ENCODE measurements at places on chromosomes 2 and 18.

DNA sequence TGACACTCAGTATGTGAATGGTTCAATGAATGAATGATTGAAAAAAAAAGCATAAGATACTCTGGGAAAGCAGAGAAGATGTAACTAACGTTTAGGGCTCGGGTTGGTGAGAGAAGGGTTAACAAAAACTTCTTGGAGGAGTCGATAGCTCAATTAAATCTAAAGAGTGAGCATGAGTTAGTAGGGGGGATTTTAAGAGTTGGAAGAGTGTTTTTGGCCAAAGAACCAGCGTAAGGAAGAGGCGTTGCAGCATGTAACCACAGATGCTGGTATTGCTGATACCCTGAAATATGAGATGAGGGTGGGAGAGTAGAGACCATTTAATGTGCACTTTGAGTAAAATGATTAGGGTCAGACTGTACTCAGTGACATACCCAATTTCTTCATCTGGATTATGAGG lies 14.5 kb downstream of the ARHGAP28 start:
- no peak for DNase-seq

GRCh38 chr2:236899146-236899545 lies 186.5 kb upstream of the COPS8 start:
- DNase-seq = no peak

- no peak for DNase-seq
These were observed 129.2 kb downstream of the ALPK2 start for GRCh38 chr18:58499527-58500221.

- DNase-seq = no peak
These were observed 11.2 kb downstream of the ZNF142 start for GRCh38 chr2:218648088-218648786.

DNA sequence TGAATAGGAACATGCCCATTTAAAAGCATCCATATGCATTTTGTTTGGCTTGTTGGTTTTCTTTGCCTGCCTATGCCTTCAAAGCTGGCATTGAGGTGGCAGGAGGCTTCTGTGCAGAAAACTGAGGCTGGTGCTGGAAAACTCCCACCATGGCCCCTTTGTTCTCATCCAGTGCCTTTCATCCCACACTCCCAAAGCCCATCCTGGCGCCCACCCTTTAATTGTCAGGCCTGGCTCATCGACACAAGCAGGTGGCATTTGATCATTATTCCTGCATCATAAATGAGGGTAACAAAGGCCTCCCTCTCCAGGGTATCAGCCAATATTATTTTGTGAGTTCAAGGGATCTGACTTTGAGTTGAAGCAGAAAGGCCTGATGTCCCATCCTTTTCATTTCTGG lies 24.7 kb upstream of the ANXA4 start:
- DNase-seq = no peak

DNA sequence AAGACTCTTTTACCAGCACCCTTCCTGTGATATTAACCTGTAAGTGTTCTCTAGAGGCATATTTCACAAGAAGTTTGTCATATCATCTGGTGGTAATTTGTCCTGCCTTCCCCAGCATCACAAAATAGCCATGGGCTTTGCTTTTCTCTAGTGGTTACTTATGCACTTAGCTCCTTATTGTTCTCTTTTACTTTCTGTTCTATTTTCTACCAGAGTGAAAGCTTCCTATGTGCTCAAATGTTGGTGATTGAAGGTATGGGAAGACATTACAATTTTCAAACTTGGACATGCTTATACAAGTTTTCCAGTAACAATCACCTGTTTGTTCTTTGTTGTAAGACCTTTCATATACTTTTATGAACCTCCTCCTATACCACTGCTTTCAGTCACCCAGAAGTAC lies 87.0 kb upstream of the KCNH7 start:
- no peak for DNase-seq

- no peak for DNase-seq
These were observed 53.7 kb upstream of the MAP3K20 start for GRCh38 chr2:173021939-173022371.

- DNase-seq = no peak
These were observed 24.2 kb upstream of the CPO start for GRCh38 chr2:206915121-206915520.

DNA sequence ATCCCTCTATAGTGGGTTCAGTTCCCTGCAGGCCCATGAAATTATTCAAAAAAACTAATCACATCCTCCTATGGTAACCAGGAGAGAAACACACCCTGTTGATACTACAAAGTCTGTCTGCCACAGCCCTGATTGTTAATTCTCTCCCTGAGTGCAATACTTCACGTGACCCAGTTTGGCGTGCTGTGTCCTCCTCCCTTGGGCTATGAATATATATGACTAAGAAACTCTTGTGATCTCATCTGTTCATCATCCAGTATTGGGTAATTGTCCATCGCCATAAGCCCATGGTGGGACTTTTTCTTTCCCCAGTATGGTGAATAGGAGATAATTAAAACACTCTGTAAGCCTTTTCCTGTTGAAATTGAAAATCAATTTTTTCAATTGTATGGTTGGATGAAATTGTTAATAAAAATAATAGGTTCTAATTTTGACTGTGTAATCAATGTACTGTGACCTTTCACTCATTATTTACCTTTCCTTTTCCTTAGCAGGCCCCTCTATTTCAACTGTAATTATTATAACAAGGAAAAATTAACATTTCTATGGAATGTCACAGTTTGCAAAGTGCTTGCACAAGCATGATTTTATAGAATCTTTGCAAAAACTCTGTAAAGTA lies 1822.6 kb downstream of the SUCLG1 start:
- DNase-seq = no peak

DNA sequence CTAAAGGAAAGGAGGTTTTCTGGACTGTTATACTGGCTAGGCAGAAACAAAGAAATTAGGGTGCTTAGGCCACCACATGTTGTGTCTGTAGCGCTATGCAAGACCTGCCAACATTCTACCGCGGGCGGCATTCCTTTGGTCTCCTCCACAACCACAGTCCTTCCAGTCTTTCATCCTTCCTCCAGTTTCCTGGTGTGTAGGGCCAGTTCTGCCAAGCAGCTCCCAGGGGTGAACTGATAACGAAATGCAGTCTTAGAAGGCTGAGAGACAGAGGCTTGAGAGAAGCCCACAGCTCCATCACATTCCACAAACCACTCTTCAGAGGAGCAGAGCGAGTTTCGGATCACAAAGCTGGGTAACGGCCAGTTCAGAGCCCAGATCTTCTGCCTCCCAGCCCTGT lies 19.5 kb upstream of the CXXC1 start:
- DNase-seq = no peak

GRCh38 chr2:45856391-45857274 lies 205.2 kb downstream of the PRKCE start:
- DNase-seq = no peak

- no peak for DNase-seq
These were observed 45.6 kb upstream of the NRP2 start for GRCh38 chr2:205636549-205637319.
